Liver (tissue), 10 donors: ENCODE measurements at places on chromosomes 5 and 9.

DNA sequence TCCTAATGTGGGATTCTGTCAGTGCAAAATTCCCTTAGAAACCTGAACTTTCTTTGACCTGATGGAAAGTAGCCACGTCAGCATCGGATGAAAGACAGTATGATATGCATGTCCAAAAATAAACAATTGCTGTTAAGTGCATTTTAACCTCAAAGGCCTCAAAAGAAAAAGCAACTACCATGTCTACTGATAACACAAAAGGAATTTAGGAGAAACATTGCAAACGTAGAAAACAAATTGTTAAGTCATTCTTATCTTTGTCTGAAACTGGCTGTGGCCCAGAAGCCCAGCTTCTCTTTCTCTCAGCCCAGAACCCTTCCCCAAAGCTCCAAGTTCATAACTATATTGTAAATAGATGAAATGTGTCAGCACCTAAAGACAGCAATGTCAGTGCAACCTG lies 11.1 kb upstream of the LHFPL2 start:
- no peak for DNase-seq

- no peak for DNase-seq
Measured at GRCh38 chr5:161369022-161369421, 177.5 kb downstream of the GABRB2 start.

DNA sequence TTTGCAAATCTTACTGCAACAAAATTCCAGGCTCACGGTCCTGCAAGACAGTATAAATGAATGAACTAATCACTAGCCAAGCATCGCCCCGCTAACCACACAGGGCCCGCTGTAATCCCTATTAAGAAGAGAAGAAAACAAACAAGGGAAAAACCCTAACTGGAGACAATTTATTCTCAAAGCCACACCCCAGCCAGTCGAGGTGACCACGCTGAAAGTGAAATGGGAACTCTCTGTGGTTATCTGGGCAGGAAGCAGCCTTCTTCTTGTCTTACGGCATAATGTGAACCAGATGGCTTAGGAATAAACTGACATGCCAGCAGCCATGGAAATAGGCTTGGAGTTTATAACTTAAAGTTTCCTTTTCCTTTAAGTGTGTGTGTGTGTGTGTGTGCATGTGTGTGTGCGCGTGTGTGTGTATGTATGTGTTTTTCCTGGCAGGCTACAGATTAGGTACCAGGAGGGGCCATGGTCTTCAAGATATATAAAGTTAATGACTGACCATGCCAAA lies 120.2 kb downstream of the SEMA6A start:
- DNase-seq = no peak

GRCh38 chr9:126490214-126490631 lies 123.5 kb upstream of the LMX1B start:
- no peak for DNase-seq

GRCh38 chr5:127849891-127850290 lies 146.7 kb downstream of the CCDC192 start:
- DNase-seq = no peak

DNA sequence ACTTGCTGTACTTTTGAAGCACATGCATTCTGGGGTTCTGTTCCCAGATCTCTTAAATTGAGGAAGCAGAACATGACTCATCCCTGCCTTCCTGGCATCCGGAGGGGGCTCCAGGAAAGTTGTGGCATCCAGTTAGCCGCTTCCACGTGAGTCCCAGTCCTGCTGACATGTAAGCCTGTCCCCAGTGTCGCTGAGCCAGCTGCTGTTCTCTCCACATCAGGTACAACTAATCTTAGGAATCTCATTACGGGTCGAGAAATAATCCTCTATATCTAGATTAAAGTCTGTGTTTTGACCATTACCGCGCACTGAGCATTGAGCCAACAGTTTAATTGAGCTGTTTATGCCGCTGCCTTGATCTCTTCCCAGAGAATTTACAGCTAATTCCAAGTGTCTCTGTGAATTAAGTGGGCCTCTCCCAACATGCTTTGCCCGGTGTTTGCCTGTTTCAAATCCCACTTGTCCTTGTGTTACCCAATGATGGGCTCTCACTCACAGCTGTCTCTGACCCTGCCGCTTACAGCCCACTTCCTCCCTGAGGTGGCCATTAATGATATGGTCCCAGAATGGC lies 10.5 kb upstream of the SHB start:
- DNase-seq = no peak

GRCh38 chr9:98836206-98836605 lies 28.7 kb downstream of the GALNT12 start:
- DNase-seq = no peak

GRCh38 chr5:171317230-171317629 lies 8.2 kb downstream of the TLX3 start:
- no peak for DNase-seq

- no peak for DNase-seq
Measured at GRCh38 chr9:120931231-120932085, 4.9 kb upstream of the TRAF1 start.

DNA sequence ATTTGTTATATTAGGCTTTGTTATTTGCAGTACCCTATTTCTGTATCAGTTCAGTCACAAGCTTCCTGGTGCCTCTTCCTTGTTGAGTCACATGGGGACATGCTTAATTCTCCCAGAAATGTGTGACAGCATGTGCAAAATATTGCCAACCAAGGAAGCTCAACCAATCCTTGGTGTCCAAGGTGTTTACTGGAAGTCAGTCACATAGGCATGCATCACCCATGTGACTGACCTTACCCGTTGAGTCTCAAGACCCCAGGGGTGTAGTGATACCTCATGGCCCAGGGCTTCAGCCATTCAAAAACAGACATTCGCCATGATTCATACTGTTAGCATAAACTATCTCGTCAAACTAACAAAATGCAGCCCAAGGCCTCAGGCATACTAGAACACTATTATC lies 9.3 kb upstream of the ANKDD1B start:
- no peak for DNase-seq

- no peak for DNase-seq
Measured at GRCh38 chr9:125932012-125932411, 184.8 kb downstream of the PBX3 start.

- DNase-seq = no peak
Measured at GRCh38 chr5:78813906-78814530, 165.4 kb upstream of the LHFPL2 start.

GRCh38 chr5:93580063-93580926 lies 724 bp downstream of the NR2F1-AS1 start:
- no peak for DNase-seq

DNA sequence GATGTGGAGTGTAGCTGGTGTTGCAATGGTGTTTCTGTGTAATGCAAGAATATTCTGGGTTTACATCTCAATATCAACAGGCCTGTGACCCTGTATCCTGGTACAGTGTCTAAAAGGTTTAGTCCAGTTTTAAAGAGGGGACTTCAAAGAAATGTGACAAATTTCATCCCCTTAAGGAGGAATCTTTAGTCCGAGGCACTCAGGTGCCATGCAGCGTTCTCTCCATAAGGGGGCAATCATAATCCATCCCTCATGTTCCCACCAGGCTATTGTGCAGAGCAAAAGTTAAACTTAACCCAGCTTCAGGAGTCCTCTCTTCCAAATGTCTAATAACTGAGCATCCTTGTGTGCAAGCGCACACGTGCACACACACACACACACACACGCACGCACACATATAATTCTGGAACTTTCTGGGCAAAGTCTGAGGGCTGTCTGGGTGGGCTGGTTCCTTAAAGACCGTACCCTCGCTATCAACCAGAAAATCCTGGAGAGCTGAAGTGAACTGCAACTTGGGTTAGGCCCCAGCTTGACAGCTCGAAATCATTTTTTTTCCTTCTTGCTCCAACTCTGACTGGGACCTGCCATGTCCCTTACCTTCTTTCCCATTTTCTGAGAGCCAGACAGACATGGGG lies 46.0 kb downstream of the CRB2 start:
- no peak for DNase-seq

DNA sequence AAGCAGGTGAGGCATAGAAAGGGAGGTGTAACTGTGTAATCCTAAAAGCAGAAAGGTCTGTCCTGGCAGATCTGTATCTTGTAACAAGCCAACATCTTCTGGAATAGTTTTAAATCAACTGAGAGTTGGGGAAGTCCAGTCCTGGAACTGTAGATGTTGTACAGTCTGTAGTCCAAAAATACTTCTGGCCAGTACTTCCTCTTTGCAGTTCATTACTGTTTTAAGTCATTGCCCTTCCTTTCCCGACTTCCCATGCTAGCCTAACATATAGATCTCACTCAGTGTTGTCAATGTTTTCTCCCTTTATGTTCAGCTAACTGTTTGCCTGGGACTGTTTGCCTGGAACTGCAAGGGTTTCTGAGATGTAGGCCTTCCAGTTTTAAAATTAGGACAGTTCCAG lies 168.5 kb upstream of the ISL1 start:
- DNase-seq = no peak

DNA sequence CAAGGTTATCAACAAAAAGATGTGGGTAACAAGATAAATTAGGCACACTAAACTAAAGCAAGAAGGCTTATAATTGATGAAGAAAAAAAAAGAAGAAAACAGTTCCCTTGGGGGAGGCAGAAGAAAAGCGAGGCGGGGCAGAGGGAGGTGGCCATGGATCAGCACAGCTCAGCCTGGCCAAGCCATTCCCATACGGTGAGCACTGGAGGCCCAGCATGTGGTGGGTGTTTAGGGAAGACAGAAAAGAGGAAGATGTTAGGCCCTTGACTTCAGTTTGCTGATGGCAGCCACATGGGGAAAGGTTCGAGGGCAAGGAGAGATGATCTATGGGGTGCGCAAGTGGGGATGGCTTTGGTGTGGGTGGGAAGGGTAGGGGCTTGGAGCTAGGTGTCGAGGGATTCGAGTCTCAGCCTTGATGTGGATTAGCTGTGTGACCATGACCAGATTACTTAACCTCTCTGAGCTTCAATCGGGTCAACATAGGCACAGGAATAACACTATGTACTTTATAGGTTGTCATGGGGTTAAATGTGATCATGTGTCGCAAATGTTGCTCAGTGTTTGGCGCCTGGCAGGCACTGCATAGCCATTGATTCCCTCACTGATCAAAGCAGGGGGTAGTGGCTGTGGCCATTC lies 10.3 kb upstream of the STC2 start:
- DNase-seq = no peak

DNA sequence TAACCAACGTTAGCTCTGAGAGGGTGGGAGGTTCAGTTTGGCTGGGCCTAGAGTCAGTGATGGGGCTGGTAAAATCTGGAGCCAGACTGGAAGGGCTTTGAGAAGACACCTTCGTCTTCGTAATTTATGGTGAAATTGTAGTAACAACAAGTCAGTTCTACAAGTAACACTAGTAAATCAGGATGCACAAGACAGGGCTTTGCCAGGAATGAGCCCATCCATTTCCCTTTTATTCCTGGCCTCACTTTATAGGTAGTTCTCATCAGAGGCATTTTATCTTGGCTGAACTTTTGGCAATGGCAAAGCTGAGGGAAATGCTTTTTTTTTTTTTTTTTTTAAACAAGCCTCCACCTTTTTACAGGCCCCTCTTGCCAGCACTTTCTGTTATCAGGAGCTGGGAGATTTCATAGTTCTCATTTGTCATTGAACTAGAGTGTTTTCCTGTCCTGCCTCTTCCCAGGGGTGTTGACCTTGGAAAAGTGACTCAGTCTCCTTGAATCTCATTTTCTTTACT lies 110.5 kb upstream of the KLF4 start:
- DNase-seq = no peak

DNA sequence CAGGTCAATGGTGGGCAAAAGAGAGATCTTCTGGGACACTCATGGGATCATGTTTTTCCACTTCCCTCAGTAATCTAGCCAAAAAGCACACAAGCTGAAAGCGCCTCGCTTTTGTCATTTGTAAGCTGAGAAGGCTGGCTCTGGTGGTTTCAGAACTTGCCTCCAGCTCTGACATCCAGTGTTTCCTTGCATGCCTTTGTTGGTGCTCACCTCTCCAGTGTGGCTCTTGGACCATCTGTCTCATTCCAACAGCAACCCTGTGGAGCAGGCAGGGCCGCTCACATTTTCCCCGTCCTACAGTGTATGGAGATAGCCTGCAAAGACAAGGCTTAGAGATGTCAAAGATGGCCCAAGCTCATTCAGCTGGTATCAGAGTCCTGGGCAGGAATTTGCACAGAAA lies 160.8 kb upstream of the KLF4 start:
- no peak for DNase-seq

DNA sequence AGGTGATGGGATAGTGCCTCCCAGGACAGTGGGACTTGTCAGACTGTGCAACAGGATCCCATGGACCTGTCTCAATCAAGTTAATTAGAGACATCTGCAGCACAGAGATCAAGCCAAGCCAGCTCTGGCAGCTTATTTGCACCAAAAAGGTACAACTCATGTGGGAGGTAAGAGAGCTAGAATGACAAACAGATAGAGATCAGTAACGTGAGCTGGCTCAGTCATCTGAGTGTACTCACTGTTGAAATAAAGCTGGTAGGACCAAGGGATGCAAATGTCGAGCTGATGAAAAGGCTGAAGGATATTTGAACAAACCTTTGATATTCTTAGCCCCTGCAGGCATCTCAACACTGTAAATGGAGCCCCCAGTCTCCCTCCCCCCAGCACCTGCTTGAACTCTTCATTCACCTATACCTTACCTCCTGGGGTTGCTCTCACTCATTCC lies 198.1 kb downstream of the EFNA5 start:
- DNase-seq = no peak

- DNase-seq = no peak
Measured at GRCh38 chr5:15601274-15601673, 101.3 kb downstream of the FBXL7 start.

DNA sequence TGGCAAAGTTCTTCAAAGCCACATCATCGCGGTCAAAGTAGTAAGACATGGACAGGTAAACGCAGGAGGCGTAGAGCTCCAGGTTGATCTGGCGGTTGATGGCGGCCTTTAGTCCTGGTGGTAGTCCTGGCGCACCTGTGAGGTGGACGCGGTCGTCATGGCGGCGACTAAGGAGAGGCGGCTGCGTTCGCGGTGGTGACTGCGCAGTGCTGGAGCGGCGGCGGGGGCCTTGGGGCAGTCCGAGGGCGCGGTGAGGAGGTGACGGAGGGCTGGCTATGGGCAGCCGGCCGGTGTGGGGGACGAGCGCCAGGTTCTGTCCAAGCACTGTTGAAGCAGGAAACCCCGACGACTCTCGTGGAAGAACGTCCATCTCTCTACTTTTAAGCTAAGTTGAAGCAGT lies 136.8 kb downstream of the BASP1 start:
- DNase-seq = no peak

- no peak for DNase-seq
Measured at GRCh38 chr9:18452276-18452675, 21.7 kb upstream of the ADAMTSL1 start.

- DNase-seq = no peak
Measured at GRCh38 chr5:73895471-73895870, 269.5 kb downstream of the ARHGEF28 start.

DNA sequence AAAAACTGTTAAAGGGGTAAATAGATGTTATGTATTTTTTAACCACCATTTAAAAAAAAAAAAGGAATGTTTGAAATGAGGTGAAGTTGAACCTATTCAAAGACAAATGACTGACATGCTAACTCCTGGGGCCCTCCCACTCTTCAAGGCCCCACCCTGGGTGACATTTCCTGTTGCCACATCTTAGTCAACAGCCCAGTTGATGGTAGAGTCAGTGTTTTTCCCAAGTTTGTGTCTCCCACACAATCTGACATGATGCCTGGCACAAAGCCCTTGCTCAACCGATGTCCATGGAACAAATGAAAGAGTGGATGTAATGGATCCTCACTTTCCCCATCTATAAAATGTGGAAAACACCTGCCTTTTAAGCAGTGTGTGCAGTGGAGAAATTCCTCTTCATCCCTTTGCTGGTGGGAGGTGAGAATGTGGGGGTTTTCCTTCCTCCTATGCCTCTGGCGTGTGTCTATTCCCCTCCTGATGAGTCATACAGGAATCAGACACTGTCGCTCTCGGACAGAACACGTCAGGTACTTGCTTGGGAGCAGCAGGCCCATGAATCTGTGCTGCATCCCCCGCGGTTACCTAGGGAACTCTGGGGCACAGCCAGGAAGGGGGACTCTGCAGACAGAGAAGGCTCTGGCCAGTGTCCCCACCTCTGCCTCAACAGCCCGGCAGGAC lies 13.7 kb upstream of the ADRA1B start:
- DNase-seq = no peak
